Naive thymus-derived CD4-positive, alpha-beta T cell (primary cell): ENCODE measurements at places on chromosomes 6 and 20.

DNA sequence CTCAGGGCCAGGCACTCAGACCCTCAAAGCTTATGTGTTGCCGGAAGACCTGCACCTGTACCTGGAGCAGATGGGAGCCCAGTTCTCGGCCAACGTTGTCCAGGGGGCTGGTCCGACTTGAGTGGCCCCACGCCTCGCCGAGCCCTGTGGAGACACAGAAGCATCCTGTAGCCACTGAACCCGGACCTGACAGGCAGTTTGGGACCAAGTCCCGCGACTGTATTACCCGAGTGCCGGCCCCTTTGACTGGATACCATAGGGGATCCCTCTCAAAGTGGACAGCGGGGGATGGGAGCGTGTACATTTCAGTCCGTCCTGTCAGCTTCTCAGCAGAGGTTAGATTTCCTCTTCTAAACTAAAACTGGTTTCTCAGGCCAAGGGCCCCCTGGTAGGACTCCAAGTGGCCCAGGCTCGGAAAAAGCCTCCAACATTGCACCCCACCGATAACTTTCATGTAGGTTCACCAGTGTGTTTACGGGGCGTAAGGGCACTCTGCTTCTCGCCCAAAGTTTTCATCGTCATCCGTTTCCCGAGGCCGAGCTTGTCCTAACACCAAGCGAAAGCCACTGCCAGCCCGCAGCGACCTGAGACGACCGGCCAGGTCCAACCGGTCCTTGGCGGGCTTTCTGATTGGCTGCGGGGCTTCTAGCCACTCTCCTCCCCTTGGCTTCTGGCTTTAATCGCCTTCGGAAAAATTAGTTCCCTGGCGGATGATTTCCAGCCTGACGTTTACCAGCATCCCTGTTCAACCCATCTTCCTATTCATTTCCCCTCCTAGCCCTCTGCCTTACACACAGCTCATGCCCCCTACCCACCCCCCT, 10.8 kb downstream of the SIM1 start:
- no peak for DNase-seq

DNA sequence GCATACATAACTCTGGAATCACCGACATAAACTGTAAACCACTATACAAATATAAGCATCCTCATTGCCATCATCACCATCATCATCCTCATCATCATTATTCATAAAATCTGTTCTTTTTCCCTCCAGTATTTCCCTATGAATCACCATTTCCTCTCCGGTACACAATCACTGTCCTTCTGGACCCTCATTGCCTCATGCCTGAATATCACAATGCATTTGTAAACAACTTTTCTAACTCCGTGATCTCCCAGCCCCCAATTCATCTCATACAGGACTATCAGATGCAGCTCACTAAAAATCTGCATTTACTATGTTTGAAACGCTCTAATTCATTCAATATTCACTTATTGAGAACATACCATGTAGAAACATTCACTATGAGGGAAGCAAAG, 339.7 kb downstream of the TBC1D32 start:
- no peak for DNase-seq

GRCh38 chr20:16501301-16501700, 71.9 kb downstream of the KIF16B start:
- DNase-seq: no peak

DNA sequence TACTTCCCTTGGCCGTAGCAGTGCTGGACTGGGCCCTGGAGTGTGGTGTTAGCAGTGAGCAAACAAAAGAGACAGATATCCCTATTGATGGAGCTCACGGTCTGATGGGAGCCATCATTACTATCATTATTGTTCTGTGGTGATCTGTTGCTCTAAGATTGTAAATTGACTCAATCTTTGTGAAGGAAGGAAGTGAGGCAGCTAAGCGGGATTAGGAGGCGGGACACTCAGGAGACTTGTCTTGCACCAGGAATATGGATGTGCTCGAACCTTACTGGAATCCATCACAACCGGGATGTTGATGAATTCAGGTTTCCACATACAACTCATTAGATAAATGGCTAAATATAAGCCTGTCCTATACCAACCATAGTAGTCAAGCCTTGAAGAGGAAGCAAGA, 25.5 kb upstream of the FAM50B start:
- DNase-seq: no peak

DNA sequence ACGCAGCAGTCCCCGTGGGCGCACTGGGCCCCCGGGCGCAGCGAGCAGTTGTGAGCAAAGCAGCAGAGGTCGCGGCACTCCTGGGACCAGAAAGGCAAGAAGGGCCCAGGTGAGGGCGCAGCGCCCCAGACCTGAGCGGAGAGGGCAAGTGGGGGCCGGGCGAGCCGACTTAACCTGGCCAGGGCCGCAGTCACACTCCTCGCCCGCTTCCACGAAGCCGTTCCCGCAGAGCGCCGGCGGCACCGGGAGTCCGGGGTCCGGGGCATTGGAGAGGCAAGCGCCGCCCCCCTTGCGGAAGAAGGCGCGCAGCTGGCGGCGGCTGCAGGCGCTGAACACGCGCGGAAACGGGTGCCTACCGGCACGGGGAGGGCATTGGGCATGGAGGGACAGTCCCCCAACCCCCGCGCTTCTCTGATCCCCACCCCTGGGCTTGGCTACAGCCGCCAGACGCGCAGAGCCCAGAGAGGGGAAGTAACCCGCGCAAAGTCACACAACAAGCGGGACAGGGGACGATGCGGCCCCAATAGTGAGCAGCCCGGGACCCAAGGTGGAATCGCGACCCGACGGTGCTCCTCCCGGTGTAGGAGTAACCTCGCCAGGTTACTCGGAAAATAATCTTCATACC, 9.2 kb downstream of the ADAM33 start:
- no peak for DNase-seq

DNA sequence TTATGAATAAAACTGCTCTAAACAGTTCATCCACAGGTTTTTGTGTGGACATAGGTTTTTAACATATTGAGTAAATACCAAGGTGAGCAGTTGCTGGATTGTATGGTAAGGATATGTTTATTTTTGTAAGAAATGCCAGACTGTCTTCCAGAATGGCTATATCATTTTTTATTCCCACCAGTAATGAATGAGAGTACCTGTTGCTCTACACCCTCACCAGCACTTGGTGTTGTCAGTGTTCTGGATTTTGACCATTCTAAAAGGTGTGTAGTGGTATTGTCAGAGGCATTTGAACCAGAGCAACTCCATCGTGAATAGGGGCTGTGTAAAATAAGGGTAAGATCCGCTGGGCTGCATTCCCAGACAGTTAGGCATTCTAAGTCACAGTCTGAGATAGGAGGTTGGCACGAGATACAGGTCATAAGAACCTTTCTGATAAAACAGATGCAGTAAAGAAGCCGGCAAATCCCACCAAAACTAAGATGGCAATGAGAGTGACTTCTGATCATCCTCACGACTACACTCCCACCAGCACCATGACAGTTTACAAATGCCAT, 12.9 kb upstream of the NT5E start:
- DNase-seq: no peak

DNA sequence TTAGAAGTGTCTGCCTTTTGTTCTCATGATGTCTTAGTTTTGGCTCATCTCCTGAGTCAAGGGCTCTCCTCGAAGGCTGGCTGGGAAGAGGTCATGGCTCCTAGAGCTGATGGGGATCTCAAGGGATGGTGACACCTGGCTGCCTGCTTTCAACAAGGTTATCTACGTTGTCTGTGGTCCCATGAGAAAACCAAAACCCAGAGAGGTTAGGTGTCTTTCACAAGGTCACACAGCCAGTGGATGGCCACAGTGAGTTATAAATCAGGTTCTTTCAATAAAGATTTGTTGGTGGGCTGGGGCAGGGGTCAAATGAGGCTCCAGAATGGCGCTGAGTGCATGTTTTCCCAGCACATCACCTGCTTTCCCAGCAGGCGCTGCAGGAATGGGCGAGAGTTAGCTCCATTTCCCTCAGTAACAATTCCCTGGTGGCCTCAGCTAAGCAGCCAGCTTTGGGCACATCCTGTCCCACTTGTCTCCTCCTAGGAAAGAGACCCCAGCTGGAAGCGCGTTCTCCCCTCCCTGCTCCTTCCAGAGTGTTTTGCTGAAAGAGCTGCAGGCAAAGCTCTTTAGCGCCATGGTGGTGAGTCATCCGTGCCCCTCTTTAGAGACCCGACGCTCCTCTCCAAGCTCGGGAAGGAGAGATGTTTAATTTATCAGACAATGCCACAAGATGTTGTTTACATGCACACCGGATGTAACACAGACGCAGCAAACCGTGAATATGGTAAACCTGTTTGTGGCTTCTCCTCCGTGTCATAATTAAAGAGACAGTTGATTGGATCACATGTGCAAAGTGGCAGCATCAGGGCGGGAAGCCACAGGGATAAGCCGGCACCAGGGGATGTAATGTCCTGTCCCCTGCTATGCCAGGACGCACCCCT, 109.7 kb downstream of the LRFN2 start:
- DNase-seq: peak; percentile 48

GRCh38 chr6:155274106-155274505, 10.3 kb downstream of the CLDN20 start:
- DNase-seq: no peak

DNA sequence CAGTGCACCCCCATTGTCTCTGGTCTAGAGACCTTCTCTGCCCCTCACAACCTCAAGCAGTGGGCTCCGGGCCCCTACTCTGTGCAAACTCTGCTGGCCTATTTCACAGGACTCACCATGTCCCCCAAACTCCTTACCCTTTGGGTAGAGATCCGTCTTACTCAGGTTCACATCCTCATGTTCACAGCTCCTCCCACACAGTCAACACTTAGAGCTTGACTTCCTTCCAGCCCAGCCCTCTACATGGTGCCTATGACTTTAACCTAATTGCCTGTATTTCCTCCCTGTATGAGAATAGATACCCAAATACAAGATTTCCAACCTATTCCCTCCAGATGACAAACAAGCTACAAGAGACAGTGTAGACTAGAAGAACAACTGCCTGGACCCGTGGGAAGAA, 528.6 kb upstream of the JARID2 start:
- DNase-seq: no peak

GRCh38 chr6:30684386-30685156, 1.9 kb downstream of the PPP1R18 start:
- no peak for DNase-seq

DNA sequence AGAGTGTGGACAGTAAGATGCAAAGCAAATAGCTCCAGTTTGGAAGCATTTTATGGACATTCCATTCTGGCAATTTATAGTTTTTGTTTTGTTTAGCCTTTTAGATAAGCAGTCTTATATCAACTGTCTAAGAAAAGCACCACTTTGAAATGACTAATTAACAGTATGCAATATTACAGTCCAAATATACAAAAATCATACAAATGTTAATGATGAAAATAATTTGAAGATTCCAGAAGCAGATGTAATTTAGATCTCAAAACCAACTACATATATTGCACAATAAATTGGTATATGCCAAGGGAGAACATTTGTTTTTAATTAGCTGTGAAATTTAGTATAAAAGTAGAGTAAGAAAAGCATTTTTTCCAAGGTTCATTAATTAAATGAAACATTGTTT, 158.8 kb downstream of the KIF6 start:
- DNase-seq: no peak

GRCh38 chr6:37285861-37286311, 27.9 kb upstream of the TMEM217 start:
- DNase-seq: no peak

DNA sequence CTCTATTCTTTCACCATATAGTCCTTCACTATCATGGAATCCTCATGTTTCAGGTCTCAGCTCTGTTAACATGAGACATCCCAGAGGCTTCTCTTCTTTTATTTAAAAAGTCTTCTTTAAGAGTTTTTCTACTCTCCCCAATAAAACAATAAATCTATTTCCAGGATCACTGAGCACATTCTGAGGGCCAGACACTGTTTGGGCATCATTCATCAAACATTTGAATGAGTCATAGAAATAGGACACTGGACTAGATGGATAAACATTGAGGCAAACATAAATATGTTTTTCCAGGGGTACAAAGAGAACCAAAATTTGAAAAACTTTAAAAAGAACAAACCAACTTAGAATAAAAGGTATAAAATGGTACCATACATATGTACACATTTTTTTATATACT, 554.4 kb downstream of the KIF16B start:
- DNase-seq: no peak

- no peak for DNase-seq
Observed at GRCh38 chr6:22614547-22614946, 45.2 kb downstream of the HDGFL1 start.

- DNase-seq: no peak
Observed at GRCh38 chr20:54014293-54014926, 56.0 kb downstream of the BCAS1 start.

GRCh38 chr20:45404438-45404837, 3.7 kb upstream of the DBNDD2 start:
- DNase-seq: no peak

DNA sequence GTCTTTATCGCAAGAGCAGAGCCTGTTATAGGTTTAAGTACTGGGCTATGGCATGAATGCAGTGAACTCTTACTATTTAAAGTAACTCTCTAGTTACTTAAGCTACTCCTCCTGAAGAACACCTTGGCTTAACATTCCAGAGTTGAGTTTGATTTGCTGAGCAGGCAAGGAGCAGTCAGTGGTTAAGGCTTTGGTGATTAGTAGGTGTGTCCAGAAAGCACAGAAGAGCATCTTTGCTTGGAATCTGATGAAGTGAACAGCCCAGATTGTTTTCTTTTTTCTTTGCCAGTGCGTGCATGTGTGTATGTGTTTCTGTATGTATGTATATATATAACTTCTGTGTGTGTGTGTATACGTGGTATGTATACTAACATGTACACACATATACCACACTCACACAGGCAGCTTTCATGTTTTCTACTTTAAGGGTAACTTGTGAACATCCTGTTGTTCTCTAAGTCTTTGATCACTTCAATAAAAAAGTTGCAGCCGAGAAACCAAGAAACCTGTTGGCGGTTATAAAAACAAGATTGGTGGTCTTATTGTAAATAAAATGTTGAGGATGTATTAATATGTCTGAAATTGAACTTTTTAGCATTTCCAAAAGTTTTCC, 56.2 kb upstream of the TULP4 start:
- peak; percentile 26 for DNase-seq

DNA sequence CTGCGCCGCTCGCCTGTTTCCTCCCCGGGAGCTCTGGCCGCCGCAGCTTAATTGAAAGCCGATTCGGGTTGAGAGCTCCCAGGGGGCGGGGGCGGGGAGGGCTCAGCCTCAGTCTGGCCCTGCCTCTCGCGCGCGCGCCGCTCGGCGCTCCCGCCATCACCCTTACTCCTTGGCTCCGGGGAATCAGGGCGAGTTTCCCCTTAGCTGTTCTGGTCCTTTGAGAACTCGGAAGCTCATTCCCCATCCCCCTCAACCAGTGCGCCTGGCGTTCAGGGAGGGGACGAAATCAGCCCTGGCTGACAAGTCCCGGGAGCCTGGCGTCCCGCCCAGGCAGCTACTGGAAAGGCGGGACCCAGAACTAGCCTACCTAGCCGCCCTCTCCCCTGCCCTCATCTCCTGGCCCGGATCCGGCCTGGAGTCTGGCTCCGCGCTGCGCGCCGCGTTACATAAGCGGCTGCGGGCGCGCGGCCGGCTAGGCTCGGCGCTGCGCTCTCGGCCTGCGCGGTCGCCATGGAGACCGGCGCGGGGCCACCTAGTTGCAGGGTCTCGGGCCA, 2.8 kb downstream of the SLC12A5 start:
- DNase-seq: no peak

GRCh38 chr6:73637404-73637803, 16.4 kb downstream of the SLC17A5 start:
- DNase-seq: no peak

GRCh38 chr6:34657037-34657306, 39.6 kb downstream of the ILRUN start:
- DNase-seq: no peak
